ENCODE measurements at places on chromosomes 1 and 21. TPM values are rescaled to one million over a fixed set of nuclear protein-coding genes. Genes with fewer than 3 reads are reported as not detected.

Gene TRIM46
- 2.7 TPM for polyA plus RNA-seq

Gene MPL
- polyA plus RNA-seq = 0.30 TPM

Gene SMPDL3B
- polyA plus RNA-seq = 15.0 TPM

Gene ZNF593OS
- 0.46 TPM for polyA plus RNA-seq

Gene SYT14
- polyA plus RNA-seq = 0.30 TPM

Gene KIAA0040
- 14.8 TPM for polyA plus RNA-seq

DNA sequence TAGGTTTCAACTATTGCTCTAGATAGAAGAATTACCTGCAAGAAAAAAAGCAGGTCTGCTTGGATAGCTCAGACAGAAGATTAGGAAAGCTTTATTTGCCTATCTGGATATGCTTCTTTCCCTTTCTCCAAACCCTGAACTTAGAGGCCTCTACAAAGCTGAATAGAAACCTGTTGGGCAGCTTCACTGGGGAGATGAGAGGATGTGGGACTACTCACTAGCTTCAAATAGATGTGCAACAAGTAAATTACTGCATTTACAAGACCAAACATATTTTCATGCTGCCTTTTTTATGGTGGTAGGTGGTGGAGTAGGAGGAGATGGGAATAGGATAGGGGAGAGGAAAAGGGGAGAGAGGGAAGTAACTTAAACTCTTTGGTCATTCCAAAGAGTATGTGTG lies 6.4 kb downstream of the CLCA2 start:
- DNase-seq = no peak

DNA sequence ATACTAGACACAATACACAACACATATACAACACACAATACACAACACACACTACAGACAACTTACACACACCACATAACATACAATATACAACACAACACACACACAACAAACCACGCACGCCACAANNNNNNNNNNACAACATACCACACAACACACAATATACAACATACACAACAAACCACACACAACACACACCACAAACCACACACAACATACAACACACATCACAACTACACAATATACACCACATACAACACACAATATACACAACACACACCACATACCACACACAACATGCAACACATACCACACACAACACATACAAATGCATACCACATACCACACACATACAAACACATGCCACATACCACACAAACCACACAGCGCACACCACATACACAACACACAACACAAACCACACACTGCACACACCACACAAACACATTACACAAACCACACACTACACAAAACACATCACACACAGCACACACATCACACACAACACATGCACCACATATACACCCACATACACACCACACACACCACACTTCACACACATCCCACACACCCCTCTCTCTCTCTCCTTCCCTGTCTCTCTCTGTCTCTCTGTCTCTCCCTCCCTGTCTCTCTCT lies 108.3 kb downstream of the ETS2 start:
- DNase-seq = no peak

- no peak for DNase-seq
Observed at GRCh38 chr1:60983701-60984061, 98.7 kb upstream of the NFIA start.

DNA sequence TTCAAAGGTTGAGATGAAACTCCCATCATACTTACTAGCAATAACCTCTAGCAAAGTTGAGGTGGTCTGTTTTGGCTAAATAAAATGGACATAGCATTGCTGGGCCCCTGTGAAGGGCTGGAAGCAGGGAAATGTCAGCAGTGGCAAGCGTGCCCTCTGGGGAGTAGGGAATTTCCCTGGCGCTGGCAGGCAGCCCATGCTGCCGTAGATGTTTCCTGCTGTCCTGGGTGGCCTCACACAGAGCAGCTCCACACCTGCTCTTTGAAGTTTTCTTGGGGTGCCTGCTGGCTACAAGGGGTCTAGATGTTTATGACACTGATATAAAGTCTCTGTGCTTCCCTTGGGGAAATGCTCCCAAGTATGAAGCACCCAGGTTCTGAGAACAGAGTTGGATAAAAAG lies 30.2 kb downstream of the ADARB1 start:
- no peak for DNase-seq

DNA sequence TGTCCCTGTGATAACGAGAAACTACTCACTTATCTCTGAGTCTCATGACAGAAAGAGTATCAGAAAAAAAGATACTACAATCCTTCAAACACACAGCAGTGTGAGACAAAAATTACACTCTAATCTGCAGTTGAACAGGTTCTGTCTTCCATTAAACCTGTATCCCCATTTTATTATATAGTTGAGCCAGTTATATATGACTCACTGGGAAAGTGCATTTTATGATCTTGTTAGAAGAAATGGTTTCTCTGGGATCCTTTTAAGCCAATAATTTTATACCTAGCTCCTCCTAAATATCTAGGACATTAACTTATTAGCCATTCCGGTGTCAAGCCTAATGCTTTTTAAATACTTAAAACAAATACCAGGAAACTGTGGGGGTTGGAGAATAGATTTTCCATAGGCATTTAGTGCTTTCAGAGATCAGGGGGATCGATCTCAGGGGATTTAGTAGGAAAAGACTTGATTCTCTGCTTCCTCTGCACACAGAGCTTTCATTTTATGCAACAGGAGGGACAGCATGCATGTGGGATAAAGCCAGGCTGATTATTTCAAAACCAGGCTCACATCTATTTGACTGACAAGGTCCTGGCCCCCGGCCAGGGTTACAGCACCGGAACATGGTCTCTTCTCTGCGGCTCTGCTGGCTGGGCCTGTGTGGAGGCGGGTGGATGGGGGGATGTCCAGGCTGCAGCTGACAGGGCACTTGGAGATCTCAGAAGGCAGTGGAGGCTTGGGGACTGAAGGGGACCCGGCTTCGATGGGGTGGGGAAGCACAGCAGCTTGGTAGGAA lies 310.6 kb downstream of the DISC1 start:
- no peak for DNase-seq

- DNase-seq = no peak
Observed at GRCh38 chr1:3349161-3349967, 105.1 kb upstream of the ARHGEF16 start.

DNA sequence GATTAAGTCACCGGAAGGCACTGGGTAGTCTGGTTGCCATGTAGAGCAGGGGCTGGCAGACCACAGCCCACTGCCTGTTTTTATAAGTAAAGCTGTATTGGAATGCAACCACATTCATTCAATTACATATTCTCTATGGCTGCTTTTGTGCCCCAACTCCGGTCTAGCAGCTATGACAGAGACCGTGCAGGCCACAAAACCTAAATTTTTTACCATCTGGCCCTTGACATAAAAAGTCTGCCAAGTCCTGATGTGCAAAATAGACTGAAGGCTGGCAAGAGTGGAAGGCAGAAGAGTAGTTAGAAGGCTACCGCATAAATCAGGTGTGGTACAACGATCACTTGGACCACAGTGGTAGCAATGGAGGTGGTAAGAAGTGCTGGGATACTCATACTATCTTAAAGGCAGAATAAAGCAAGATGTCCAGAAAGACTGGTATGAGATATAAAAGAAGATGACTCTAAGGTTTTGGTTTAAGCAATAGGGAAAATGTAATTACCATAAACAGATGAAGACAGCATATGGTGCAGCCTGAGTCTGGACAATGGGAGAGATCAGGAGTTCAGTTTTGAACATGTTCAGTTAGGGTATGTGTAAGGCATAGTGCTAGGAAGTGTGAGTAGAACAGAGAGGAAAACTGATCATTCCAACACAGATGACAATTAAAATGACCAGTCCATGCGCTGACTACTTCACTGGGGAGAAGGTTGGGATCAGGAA lies 37.2 kb downstream of the EGLN1 start:
- no peak for DNase-seq

DNA sequence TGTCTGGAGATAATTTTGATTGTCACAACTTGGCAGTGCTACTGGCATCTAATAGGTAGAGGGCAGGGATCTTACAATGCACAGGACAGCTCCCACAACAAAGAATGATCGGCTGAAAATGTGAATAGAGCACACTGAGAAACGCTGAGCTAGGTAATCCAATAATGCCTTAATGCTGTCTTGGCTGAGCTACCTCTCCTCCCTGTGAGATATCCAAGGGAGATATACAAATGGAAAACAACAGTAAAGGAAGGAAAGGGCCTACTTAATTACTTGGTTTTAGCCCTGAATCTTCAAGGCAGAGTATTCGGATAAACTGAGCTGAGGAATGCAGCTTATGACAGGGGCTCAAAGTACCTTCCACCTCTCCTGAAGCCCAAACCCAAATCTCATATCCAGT lies 2.9 kb downstream of the DNASE2B start:
- no peak for DNase-seq

GRCh38 chr1:39623053-39623452 lies 16.4 kb downstream of the HEYL start:
- no peak for DNase-seq

DNA sequence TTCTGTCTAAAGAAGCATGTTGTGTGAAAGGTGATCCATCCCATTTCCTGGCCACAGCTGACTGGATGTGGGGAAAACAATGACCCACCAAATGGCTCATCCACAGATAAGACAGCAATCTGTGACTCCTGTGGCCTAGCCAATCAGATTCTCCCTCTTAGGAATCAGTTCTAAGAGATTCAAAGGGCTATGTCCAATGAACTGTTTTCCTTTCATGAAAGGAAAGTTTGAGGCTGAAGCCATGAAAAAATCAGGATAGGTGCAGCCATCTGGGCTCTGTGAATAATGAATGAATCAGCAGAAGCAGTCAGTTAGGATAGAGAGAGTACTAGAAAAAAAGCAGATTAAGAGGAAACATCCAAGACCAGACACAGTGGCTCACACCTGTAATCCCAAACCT lies 164.7 kb downstream of the NRIP1 start:
- no peak for DNase-seq

DNA sequence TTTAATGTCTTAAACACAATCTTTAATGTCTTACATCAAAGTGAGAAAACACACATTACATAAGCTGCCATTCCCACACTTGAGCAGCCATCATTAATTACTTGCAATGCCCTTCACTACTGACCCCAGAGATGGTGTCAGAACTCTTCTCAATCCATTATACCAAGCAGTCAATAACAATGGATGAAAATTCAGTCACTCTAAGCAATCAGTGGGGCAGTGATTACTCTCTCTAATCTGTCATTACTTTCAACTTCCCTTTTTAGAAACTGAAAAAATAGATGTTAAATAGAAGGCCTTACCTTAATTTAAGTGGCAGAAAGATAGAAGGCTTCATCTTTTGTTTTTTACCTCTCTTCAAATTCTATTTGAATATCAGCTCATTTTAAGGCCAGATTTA lies 9.7 kb upstream of the FRRS1 start:
- DNase-seq = no peak

- DNase-seq = no peak
Observed at GRCh38 chr1:10265900-10266299, 55.5 kb downstream of the KIF1B start.

DNA sequence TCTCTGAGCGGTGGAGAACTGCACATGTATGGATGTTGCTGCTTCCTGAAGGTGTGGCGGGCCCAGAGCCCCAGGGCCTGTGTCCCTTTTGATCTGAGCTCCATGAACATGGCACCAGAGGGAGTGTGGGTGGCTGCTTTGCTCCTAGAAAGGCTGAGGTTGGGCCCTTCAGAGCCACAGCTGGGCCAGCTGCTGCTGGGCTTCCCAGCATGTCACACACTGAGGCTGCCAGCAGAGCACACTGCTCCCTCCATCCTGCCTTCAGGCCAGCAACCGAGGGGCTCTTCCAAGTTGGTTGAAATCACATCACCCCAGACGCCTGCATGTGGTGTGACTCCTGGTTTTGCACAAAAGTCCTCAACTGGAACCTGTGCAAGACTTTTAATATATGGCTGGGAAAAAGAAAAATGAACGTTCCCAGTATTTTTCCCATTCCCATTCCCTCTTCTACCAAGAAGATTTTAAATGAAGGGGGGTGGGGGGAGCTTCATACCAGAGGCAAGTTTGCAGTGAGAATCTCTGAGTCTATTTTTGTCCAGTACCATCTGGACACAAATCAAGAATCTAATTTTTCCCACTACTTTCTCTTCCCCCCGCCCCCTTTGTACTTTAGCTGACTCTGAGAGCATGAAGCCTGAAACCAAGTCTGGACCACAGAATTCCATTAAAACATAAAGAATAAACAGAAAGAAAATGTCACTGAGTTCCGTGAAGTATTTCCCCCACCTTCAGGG lies 26.2 kb upstream of the NGF start:
- peak; percentile 11 for DNase-seq

DNA sequence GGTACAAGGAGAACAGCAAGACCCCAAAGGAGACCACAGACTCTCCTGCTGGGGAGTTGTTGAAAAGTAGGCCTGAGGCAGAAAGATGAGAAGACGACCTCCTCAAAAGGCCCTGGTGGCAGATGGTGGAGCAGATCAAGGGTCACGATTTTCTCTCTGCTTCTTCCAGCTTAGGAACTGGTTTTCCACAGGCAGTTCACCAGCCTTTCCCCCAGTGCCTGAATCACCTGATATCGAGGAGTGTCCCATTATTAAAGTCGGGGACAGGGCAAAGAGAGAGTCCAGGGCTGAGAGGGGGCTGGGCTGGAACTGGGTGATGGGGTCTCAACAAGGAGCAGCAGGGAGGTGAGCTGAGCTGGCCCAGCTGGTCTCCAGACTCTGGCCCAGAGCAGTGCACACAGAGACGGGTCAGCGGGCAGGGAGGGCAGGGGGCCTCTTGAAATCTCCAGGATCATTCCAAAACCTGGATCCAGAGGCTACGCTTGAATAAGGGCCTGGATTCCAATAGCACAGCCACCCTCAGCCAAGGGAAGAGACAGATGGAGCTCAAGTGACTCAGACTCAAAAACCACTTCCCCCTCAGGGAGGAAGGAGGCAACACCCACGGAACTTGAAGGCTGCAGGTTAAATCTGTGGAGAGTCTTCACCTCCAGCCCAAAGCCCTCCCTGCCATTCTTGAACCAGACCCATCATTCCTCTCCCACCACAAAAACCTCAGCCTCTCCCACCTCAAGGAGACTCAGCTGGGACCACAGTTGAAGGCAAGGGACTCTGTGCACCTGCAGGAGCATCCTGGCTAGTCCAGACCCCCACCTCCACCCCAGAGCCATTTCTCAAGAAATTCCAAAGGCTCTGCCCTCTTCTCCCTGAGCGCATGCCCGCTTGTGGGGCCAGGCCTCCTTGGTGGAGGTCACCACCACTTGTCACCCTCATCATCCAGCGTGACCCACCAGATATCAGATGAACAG lies at the start of gene S100A5:
S100A5 (minus strand) TSS at position 541 of the 968 bp plus-strand sequence. CDS start 743 bp downstream, outside the sequence.
- DNase-seq = no peak

Data from left renal cortex interstitium (tissue), 4 donors.